NCI-H1105 treated with DMSO at 0.1 percent for 48 hours (cell line): ENCODE measurements at places on chromosomes 2 and 18.

DNA sequence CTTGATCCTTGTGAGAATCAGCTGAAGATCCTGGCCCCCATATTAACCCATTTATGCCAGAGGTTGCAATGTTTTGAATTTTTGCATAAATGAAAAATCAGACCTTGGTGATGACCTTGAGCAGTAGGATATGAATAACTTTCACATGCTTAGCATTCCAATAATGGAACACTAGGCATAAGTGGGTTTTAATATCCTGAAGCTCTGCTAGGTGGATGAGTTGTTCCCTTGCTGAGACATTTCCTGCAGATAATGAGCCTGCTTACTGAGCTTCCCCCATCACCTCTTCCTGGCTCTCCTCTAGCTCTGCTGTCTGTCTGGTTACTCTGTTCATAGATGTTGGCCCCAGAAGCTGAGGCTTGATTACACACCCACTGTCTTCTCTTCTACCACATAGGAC, 25.5 kb upstream of the SEC11C start:
- no peak for DNase-seq

DNA sequence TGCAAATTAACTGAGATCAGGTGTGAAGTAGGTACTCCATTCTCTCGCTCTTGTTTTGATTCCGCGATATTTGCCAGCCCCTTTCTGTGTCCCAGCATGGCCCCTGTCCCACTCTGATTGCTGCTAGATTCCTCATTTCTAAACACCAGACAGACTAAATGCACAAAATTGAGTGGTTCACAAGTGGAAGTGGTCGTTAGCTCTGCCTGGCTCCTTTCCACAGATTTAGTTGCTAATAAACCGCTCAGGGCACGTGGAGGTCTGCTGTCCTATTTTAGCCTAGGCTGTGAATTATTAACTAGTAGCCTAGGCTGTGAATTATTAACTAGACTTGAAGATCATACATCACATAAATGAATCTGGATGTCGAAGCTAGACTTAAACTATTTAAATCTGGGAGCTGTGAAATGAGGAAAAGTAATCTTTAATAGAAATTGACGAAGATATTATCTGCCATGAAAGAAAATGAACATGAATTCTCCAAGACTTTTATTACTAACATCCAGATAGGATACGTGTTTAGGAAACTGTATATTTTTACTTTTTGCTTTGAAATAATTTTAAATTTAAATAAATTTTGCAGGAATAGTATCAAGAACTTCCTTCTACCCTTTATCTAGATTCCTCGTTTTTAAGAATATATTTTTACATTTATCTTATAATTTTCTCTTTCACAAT, 3.7 kb downstream of the IL1RL2 start:
- no peak for DNase-seq

DNA sequence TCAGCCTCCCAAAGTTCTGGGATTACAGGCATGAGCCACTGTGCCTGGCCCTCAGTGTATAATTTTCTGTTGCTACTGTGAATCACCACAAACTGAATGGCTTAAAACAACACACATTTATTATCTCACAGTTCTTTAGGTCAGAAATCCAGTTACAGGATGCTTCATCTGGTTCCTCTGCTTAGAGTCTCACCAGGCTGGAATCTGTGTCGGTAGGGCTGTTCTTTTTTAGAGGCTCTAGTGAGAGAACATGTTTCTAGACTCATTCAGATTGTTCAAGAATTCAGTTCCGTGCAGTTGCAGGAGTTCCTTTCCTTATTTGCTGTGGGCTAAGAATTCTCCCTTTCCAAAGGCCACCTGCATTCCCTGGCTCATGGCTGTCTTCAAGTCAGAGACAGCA, 22.2 kb downstream of the CCDC121 start:
- DNase-seq = no peak

DNA sequence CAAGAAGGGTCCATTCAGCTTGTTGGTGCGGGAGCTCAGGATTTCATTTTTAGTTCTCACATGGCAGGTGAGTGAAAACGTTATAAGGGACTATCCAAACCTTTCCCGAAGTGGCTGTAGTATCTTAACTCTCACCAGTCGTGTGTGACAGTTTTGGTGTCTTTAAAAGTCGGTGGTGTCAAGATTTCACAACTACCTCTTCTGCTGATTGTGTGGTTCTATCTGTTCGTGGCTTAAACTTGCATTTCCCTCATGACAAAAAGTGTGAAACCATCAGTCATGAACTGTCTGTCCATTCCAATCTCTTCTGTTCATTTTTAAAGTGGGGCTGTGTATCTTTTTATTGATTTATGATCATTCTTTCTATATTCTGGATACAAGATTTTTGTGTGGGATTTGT, 3.8 kb upstream of the AQP12B start:
- no peak for DNase-seq

- peak; percentile 8 for DNase-seq
Measured at GRCh38 chr2:190340369-190340768, 3.0 kb upstream of the INPP1 start.

- DNase-seq = no peak
Measured at GRCh38 chr2:12168791-12169388, 422.5 kb downstream of the LPIN1 start.

- no peak for DNase-seq
Measured at GRCh38 chr2:57908736-57909161, 137.9 kb upstream of the VRK2 start.

- no peak for DNase-seq
Measured at GRCh38 chr2:239177908-239178307, 222.9 kb downstream of the HDAC4 start.

- DNase-seq = no peak
Measured at GRCh38 chr2:100832885-100833284, 12.9 kb downstream of the NPAS2 start.

- no peak for DNase-seq
Measured at GRCh38 chr2:205868773-205869333, 186.6 kb downstream of the NRP2 start.

DNA sequence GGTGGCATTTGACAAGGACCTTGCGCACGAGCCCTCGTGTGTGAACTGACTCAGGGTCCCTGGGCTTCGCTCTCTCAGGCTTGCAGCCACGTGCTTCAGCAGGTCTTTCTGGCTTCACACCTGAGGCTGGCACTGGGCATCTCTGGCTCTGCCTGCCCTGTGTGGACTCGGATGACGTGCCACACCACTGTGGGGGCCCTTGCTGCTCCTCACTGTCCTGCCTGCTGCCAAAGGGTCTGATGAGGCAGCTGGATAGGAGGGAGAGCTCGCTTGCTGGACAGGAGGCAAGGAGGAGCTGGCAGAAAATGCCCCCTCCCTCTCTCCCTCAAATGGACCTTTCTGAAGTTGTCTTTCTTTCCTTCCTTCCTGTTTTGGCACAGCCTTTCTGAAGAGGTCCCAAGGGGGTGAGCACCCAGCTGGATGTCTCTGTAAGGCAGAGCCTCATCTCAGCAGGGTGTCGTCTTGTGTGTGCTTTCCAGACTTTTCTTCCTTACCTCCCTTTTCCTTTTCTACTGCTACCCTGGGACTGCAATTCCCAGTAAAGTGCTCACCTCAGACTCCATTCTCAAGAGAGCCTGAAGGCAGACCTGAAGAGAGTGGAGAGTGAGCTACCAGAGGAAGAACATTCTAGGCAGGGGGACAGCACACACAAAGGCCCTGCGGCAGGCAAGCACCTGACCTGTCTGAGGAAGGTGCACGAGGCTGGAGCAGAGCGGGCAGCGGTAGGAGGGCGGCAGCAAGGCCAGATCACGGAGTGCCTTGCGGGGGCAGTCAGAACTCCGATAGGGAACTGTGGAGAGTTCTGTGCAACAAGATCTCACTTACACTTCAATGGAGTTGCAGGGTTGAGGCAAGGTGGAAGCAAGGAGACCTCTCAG, 5.3 kb downstream of the PER2 start:
- no peak for DNase-seq

GRCh38 chr2:38120829-38121228, 44.9 kb upstream of the CYP1B1 start:
- no peak for DNase-seq

DNA sequence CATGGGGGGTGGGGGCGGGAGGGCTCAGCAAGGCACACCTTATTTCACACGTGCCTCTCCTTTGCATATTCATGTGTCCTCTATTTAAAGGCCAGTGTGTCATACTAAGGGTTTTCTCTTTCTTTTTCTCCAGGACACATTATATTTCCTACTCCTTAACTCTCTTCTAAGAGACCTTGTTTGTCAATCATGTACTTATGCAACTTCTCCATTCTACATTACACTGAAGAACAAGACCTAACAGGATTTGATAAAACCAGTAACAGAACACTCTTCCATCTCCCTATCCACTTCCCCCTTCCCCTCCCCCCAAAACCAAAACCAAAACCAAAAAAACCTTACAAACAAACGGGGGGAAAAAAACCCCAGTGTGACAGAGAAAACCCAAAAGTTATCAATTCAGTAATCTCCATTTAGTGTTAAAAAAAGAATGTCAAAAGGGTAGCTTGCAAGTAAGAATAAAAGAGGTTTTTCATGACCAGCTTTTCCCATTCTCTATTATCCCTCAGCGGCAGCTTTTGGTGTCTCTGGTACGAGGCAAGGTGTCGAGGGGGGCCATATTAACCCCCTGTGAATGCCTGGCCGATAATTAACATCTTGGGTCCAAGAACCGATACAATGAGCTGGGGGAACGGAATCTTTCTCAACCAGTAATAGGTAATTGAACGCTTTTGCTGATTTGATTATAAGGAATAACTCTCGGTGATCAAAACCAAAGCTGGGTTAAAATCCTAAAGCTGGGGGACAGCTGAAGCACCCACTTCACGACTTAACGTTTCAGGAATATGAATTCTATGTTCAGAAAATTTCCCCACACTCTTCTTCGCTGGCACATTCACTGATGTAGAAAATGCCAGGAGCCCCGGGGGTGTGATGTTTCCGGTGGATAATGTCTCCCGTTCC, 191.0 kb upstream of the TCF4 start:
- DNase-seq = peak; percentile 44

GRCh38 chr2:148939271-148939670, 64.2 kb downstream of the KIF5C start:
- no peak for DNase-seq

DNA sequence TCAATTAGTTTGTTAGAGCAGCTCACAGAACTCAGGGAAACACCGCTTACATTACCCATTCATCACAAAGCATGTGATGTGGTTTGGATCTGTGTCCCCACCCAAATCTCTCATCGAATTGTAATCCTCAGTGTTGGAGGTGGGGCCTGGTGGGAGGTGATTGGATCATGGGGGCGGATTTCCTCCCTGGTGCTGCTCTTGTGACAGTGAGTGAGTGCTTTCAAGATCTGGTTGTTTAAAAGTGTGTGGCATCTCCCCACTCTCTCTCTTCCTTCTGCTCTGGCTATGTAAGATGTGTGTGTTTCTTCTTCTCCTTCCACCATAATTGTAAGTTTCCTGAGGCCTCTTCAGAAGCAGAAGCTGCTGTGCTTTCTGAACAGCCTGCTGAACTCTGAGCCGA, 63.5 kb upstream of the AGPS start:
- DNase-seq = no peak

DNA sequence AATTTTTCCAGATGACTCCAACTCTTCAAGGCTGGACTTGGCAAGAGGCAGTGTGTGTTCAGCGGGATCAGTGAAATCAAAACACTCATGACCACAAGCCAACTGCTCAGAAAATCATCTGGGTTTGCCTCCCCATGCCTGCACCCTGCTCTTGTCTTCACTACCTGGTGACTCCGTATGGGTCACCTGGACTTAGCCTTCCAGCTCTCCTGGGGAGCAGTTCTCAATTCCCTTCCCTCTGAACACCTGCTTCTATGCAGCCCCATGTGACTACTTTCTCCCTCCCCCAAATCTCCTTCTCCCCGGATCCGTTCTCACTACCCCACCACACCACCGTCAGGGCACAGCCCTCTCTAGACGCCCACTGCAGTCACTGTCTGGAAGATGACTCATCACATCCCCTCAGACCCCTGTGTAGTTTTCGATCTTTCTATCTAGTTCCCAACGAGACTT, 130.2 kb upstream of the ID2 start:
- DNase-seq = no peak

DNA sequence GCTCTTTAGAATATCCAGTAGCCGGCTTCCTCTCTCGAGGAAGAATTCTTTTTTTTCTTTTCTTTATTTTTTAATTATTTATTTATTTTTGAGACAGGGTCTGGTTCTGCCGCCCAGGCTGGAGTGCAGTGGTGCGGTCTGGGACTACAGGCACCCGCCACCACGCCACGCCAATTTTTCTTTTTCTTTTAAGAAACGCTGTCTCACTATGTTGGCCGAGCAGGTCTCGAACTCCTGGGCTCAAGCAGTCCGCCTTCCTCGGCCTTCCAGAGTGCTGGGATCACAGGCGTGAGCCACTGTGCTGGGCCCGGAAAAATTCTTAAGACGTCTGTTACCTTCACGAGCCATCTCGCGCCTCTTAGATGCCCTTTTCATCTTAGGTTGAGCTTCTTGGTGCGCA, 931 bp upstream of the TMEM131 start:
- DNase-seq = peak; percentile 24

DNA sequence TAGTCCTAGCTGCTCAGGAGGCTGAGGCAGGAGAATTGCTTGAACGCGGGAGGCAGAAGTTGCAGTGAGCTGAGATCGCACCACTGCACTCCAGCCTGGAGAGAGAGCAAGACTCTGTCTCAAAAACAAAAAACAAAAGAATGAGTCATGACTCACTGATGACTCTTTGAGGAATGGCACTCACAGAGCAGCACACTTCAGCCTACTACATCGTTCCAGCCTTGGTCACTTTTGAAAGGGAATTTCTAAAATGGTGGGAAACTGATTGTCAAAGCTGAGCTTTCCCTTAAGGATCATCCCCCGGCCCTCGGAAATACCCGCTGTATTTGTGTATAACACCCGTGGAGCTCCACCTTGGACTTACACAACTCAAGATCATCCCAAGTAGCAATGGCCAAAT, 217.3 kb upstream of the HS6ST1 start:
- no peak for DNase-seq

- DNase-seq = no peak
Measured at GRCh38 chr2:10042301-10043161, 819 bp upstream of the KLF11 start.

DNA sequence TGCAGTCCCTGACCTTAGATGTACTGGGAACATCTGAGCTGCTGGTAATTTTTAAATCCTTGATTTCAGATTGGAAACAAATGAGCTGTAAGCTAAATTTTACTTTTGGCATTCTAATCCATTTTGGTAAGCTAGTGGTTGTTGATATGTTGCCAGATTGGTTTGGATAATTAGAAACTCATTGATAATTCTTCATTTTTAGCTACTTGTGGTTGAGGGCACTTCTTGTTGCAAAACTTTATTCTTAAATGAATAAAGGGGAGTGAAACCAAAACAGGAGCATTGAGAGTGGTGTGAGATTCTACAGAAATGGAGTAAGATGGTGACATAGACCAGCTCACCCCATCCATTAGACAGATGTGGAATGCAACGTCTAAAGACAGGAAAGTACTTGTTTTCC, 64.5 kb downstream of the ITGB1BP1 start:
- DNase-seq = no peak

DNA sequence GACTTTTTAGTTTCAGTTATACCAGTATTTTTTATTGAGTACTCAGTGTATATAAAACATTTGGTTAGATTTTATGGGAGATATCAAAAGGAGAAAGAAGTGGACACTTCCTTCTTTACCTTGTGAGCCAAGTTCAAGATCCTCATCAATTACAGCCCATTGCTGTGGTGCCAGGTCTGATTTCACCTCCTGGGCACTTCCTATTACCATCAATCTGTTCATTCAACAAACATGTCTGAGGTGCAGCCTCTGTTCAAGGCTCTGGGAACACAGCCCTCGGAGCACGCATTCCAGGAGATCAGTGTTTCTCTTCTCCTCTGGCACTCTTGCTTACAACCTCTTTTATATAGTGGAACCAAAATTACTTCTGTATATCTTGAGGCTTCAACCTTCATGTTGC, 171.4 kb upstream of the ALPP start:
- DNase-seq = no peak

- DNase-seq = peak; percentile 39
Measured at GRCh38 chr18:48409591-48410094, 460 bp upstream of the ZBTB7C start.

- DNase-seq = no peak
Measured at GRCh38 chr18:35477497-35477896, 20.3 kb downstream of the INO80C start.
